CD4-positive, alpha-beta T cell (primary cell): ENCODE measurements at places on chromosomes 13 and 19.

- no peak for DNase-seq
Measured at GRCh38 chr19:6693681-6694080, 23.7 kb upstream of the TNFSF14 start.

DNA sequence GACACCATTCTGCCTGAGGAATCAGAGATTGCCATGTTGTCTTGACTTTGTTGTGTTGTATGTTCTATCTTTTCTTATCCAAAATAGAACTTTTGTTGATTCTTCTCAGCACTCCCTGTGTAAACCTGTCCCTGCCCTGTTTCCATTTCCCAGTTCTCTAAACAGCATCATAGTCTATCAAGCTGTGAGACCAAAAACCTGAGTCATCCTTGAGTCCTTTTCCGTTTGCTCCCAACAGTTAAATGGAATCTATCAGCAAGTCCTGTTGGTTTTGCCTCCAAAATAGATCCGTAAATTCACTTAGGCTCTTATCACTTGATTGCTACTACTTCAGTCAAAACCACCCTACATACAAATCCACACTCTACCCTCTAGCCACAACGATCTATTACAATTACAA, 667.1 kb downstream of the PCDH9 start:
- DNase-seq, result no peak

- no peak for DNase-seq
Measured at GRCh38 chr13:79703772-79704171, 222.8 kb downstream of the NDFIP2 start.

DNA sequence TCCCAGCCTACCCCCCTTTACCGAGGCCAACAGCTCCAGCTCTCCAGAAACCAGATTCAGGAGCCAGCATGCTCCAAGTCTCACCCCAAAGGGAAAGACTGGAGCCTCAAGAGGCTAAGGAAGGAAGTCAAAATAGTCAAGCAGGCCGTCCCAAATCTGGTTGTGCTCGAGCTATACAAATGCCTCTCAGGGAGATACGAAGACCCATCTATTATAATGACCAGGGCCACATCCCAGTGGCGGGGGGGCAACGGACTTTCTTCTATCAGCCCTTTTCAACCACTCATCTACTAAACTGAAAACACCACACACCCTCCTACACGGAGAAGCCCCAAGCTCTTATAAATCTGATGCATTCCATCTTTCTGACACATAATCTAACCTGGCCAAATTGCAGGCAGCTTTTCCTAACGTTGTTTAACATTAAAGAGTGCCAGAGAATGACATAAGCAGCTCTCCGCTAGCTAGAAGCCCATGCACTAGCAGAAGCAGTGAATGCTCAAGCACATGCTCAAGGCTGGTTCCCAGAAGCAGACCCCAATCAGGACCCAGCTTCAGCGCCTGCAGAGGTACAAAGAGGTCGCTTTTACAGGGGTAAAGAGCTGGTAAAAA, 104.6 kb upstream of the ZNF98 start:
- no peak for DNase-seq

DNA sequence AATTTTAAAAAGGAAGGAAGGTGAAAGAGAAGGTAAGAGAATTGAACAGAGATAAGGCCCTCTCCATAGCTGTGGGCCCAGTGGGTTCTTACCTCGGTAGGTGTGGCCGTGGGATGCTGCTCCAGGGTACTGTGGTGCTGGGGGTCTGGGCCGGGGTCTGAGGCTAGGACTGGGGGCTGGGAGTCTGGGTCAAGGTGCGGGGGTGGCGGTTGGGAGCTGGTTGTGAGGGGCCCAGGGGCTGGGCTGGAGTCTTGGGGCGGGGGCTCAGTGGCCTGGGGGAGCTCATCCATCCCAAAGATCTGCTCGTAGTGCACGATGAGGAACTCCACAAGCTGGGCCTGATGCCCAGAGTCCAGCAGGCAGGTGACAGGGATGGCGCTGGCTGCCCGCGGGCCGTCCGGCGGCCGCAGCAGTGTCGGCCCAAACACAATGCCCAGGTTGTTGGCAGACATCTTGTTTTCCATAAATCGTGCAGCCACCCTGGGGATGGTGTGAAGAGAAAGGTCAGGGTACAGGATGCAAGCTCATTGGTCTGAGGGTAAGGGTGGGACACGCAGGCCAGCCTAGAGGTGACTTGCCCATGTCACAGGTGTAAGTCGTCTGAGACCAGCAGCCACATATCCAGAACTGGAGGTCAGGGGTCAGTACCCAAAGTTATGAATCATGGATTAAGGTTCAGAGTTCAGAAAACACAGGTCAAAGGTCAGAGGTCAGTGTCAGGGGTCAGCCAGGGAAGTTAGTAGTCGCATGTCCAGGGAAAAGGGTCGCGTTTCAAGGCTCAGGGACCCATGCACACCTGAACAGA, 5.9 kb upstream of the LPAR2 start:
- no peak for DNase-seq

- peak; percentile 69 for DNase-seq
Measured at GRCh38 chr19:1251330-1252220, 3.2 kb downstream of the MIDN start.

DNA sequence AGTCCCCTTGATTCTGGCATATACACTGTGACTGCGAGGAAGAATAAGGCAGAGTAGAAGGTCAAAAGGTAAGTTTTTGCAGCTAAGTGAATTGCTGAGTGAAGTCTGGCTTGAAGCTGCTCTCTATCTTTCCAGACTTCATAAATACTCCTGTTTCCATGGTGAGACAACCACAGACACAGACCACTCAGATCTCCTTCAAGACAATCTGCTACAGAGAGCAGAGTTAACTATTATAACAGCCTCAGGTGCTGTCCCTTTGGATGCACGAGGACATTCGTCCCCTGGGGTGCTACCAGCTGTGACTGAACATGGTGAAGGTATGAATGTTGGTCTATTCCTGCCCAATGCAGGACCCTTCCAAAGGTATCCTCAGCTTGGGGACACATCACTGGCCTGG, 104.0 kb downstream of the MYCBP2 start:
- DNase-seq, result no peak

- no peak for DNase-seq
Measured at GRCh38 chr19:41362143-41362847, 1.7 kb downstream of the B9D2 start.

DNA sequence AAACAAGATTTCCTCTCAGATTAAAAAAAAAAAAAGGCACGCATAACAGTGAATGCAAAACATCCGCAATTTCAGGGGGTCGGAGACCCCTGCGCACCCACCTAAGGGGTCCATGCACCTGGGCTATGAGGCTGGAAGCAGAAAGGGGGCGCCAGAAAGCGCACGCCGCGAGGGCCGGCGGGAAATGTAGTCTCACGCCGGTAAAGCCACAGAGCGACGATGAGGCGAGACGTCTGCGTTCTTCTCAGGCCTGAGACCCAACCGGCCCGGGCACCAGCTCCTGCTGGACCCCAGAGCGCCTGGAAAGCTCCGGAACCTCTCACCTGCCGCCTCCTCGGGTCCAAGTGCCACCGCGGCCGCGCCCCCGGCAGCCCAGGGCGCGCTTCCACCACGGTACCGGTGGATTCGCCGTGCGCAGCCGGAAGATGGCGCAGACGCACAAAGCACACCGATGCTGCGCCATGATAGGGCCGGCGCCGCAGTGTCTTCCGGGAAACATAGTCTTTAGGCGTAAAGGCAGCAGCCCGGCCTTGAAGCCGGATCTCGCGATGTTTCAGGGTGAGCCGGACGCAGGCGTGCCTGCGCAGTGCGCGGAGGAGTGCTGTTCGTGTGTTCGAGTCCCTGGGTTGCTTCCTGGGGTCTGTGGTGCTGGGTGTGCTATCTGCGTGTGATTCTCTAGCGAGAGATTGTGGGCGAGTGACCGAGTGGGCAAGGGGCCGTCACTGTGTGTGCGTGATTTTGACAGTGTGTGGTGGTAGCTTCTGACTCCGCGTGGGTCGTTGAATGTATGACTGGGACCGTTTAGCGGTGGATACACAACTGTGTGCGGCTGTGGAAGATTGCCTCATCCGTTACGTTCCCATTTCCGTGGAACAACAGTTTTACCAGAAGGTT, at the start of gene ZNF582:
Gene ZNF582, minus strand, starts transcription at position 416 of the 894 bp plus-strand sequence. CDS start 1,782 bp downstream, outside the sequence.
- peak; percentile 83 for DNase-seq

DNA sequence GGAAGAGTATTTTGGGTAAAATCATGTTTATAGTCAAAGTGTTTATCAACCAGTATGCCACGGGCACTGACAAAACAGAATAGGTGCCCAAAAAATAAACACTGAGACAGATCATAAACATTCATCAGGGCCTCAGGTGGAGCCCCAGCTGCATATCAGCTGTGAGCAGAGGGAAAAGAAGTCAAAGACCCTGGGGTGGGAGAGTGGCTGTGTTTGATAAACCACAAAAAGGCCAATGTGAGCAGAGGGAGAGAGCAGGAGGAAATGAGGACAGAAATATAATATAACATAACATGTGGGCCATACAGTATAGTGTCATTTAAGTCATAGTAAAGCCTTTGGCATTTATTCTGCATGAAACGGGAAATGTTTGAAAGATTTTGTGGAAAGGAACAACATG, 10.0 kb upstream of the EPSTI1 start:
- no peak for DNase-seq

DNA sequence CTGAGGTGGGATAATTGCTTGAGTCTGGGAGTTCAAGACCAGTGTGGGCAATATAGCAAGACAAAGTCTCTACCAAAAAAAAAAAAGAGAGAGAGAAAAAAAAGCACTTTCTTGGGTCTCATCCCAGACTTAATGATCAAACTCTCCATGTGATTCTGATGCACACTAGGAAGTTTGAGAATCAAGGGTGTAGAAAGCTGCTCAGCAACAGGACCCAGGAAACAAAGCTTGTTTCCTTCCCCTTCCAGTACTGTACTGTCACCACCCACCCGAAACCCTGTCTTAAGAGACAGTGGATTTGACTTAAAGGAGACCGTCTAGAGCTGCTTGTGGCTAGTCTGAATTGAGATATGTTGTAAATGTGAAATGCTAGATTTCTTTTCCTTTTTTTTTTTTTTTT, 5.8 kb downstream of the MISP3 start:
- no peak for DNase-seq

DNA sequence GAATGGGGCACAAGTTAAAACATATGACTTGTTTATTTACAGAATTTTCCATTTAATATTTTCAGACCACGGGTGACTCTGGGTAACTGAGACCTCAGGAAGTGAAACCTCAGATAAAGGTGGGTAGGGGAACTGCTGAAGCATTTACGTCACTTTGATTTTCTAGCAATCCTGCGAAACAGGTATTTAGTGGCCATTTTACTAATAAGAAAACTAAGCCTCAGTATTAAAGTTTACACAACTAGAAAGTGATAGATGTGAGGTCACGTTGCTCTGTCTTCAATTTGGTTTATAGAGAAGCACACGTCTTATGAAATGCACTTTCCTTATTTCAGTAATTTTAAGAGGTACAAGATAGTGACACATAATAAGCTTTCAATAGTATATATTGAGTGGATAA, 402.8 kb downstream of the FGF9 start:
- no peak for DNase-seq

DNA sequence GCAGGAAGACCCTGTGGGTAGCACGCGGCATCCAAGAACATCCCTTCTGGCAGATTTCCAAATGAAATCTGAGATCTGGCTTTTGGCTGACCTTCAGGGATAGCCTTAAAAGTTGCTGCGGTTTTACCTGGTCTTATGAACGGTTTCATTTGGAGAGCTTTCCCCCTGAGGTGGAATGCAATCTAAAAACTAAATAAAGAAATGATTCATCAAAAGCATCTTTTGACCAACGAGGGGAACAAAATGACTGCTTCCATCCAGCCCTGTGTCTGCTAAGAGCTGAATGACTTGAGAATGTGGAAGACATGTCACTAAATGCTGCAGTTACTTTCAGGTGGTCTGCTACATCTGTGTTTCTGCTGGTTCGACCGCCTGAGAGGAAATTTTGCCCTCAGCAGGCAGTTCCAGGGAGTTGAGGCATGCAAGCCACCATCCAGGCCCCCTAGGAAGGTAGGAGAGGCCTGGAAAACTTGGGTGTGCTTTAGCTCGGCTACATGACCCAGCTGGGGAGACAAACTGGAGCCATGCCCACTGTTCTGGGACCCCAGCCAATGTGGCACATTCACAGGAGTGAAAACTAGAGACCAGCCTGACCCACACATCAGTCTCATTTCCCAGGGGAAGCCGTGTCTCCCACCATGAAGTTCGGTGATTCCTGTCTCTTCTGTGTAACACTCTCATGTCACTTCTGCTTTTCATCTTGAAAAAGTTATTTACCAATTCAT, 175.1 kb upstream of the KL start:
- no peak for DNase-seq

- DNase-seq, result no peak
Measured at GRCh38 chr13:81488021-81488420, 1147.1 kb upstream of the SPRY2 start.

DNA sequence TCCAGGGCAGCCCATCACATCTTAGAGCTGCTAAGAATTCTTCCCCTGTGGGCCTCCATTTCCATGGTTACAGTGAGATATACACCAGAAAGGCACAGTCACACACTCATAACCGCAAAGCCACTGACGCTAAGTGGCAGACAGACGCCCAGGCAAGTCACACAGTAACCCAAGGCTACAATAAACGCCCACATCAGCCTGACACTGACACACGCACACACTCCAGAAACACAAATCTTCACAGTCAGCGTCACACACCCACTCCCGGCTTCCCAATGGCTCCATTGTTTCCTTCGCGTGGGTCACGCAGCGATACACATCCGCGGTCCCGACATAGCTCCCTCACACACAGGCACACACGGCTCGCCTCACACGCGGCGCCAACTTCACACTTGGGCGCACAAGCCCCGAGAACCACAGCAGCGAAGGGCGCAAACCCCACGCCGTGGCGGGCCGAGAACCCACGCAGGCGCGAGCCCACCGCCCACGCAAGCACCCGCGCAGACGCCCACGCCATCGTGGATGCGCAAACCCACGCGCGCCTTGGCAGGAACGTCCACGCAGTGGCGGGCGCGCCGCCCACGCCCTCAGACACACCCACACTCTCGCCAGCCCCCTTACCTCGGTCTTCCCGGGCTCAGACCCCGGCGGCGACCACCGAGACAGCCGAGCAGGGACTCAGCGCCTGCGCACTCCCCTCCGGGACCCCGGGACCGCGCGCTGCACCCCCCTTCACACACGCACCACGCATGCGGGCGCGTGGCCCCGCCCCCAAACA, at the start of gene ZNF667:
Gene ZNF667, minus strand, starts transcription at position 695 of the 778 bp plus-strand sequence. CDS start 14,975 bp downstream, outside the sequence.
- peak; percentile 23 for DNase-seq

GRCh38 chr13:80824229-80824628, 483.3 kb upstream of the SPRY2 start:
- DNase-seq, result no peak

DNA sequence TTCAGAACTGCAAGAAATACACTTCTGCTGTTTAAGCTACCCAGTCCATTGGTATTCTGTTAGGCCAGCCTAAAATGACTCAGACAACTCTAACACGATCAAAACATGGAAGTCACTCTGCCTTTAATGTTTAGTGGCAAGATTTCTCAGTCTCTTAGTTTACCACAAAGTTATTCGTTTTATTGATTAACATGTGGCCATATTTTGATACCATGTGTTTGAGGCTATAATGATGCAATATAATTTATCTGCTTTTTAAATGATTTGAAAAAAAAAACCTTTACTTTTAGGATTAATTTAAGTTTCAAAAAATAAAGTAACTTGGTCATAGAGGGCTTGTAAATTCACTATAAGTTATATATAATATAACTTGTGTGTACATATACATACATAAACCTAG, 223.4 kb downstream of the SPRY2 start:
- DNase-seq, result no peak

GRCh38 chr19:29562299-29563297, 36.8 kb downstream of the VSTM2B start:
- DNase-seq, result no peak

GRCh38 chr19:28602675-28603298, 610.2 kb downstream of the UQCRFS1 start:
- no peak for DNase-seq

GRCh38 chr13:109747524-109747923, 38.9 kb downstream of the IRS2 start:
- DNase-seq, result no peak

GRCh38 chr19:45746866-45747265, 13.6 kb downstream of the MEIOSIN start:
- DNase-seq, result no peak
